Activated CD4-positive, alpha-beta T cell treated with anti-CD3 and anti-CD28 coated beads, Interleukin-2, amount 50 U/mL, for 24 hours (primary cell): ENCODE measurements at places on chromosomes 12 and 14.

DNA sequence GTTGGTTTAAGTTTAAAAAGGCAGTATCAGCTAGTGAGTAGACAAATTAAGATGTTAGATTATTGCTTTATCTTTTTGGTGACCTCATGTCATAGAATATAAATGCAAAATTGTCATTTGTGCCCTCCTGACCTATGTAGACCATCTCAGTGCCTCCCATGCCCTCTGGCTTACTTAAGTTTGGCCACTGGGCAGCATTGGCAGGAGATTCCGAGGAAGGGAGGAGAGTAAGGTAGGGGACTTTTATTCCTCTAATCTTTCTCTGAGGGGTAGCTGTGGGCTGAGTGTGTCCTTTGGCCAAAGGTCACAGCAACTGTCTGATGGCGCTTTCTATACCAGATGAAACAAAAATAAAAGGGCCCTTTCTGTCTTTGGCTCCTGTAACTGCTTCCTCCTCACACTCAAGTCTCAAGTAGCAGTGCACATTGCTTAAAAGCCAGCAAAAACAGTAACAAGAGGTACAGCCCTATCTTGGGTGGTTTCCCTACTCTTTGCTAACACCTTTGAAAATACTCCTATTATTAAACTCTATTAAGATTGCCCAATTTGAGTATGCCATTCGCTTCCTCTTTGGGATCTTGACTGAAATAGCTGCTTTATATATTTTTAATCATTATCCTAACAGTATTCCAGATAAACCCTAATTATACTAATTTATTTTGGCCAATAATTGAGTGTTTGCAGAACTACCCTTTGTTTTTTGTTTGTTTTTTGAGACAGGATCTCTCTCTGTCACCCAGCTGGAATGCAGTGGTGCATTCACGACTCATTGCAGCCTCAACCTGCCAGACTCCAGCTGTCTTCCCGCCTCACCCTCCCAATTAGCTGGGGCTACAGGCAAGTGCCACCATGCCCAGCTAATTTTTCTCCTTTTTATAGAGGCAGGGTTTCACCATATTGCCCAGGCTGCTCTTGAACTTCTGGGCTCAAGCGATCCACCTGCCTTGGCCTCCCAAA, 56.5 kb upstream of the KCNH3 start:
- no peak for DNase-seq

DNA sequence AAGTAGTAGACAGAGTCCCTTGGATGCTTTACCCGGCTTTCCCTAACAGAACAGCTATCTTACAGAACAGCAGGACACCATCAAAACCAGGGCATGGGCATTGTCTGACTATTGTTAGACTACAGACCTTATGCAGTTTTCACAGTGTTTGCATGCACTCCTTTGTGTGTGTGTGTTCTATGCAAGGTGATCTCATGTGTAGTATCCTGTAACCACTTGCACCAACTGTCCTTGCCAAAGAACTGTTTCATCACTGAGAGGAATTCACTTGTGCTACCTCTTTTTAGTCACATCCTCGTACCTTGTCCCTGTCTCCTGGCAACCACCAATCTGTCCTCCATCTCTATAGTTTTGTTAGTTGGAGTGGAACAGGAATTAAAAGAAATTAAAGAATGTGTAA, 183.6 kb upstream of the PZP start:
- DNase-seq = no peak

DNA sequence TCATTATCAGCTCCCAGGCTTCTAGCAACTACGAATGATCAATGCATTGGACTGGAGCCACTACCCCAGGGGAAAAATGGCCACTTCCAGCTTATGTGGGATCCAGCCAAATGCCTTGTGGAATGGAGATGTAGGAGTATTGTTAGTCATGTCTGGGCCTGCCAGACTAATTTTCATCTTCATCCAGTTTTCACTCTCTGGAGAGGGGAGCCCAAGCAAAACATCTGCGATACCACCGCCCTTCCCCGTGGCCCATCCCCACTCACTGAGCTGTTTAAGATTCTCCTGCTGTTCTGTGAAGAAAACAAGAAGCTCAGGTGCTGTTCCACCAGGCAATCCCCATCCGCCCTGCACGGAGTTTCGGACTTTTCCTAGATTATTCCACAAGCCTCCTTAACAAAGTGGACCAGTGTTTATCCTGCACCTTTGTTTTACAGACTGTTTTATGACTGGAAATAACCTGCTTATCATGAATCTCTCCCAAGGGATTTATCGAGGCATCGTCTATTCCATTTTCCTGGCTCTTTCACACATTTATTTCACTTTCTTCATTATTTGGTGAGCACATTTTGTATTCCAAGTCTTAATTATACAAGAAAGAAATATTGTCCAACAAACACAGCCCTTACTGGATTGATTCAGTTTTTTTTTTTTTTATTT, 35.5 kb upstream of the MAX start:
- no peak for DNase-seq

DNA sequence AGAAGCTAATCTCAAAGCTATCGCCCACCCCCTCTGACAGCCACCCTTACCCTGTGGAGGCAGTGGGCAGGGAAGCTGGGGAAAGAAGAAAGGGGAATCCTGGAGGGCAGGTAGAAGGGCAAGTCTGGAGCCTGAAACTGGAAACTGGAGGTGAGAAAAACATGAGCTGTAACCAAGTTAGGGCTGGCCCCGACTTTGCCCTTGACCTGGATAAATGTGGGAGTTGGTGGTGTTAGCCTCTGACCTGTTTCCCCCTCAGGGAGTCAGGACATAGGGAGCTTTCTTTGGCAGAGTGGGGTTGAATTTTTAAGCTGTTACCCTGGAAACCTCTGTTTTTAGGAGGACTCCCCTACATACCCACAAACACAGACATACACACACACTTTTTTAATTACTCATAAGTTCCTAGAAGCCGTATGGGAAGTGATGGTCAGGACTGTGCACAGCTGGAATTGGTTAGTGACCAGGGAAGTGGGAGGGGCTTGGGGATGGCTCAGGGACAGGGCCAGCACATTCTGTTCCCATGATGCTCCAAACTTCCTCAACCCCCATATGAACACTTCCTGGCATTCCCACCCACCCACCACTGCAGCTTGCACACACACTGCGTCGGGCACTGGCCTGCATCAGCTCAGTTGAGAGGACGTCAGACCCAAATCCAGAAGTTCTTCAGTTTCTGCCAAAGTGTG, 5.0 kb upstream of the MMP19 start:
- DNase-seq = no peak

DNA sequence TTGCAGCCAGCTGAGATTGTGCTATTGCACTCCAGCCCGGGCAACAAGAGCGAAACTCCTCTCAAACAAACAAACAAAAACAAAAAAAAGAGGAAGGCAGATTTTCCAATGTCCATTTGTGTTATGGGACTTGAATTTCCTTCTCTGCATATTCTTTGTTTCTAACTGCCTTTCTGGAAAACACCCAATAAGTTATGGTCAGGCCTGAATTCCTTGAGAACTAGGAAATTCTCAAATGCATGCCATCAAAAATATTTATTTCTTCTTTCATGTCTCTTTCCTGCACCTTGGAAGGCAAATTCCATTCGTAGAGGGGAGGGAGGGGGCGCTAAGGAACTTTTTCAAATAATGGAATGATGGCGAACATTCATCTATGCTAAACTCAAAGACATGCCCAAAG, 117.6 kb upstream of the TMCC3 start:
- DNase-seq = no peak

- DNase-seq = no peak
These were observed 844 bp downstream of the DPF3 start for GRCh38 chr14:72892879-72893635.

DNA sequence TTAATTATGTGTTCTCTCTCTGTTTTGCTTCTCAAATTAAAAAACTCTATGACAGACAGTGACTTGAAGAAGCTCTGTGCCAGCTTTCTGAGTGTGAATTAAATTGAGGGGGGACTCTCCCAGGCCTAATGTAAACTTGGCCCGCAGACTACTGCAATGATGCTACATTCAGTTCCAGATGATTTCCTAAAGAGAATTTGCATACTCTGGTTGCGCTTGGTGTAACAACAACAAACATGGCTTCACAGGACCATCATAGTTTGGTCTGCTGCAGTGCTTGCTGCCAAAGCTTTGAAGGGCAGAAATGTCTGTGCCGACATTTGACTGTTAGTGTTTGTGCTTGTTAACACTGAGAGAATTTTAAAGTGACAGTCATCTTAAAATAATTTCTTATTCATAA, 25.0 kb downstream of the CFAP54 start:
- no peak for DNase-seq

DNA sequence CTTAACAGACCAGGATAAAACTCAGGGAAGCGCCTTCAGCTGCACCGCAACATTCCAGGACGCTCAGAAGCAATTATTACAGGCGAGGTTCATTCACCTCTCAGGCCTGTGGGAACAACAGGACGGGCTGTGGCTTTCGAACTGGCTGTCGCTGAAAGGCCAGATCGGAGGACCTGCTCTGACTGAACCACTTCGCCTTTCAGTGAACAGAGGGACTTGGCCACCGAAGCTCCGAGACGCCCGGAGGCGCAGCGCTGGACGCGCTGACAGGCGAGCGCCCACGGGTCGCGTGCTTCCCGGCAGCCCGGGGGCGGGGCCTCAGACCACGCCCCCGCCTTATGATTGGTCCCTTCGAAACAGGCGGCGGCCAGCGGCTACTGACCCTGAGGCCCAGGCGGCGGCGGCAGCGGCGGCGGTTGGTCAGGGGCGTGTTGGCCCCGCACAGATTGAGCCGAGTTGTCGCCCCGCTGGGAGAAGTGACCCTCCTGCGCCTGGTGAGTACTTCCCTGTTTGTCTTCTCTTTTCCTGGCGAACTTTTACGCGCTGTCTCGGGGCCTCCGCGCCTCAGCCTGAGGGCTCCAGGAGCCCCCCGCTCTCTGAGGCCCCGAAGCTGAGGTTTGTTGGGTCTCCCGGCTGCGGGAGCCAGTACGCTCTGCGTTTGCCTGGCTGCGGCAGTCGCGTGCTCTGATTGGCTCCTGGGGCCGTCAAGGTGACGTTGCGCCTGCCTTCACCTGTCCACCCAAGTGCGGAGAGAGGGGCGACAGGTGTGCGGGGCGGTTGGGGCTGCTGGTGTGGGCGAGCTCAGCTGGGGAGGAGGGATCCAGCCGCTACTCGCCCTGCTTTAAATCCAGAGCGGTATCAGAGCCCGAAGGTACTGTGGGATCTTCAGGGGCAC, at the start of gene GAS2L3:
Gene GAS2L3 (plus strand): TSS at position 393 of the 895 bp plus-strand sequence. CDS start 21,221 bp downstream, outside the sequence.
- DNase-seq = peak; percentile 16

GRCh38 chr12:102390068-102390467, 90.3 kb downstream of the IGF1 start:
- no peak for DNase-seq

DNA sequence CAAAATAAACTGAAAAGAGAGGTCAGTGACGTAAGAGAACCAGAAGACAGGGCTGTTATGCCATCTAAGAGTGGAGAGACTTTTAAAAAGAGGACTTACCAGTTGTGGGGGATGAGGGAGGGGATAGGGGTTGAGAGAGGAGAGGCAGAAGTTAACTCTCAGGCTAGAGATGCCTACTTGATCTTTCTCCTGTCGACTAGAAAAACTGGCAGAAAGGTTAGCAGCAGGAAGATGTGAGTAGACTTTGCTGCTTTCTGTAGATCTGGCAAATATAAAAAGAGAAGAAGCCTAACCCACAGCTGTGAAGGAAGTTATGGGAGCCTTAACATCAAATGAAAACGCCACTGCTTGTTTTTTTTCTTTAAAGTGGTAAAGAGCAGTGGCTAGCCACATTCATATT, 10.7 kb downstream of the CREBL2 start:
- no peak for DNase-seq

GRCh38 chr12:63989301-63989845, 144.9 kb downstream of the SRGAP1 start:
- no peak for DNase-seq

- no peak for DNase-seq
These were observed 31.2 kb upstream of the PLEKHG6 start for GRCh38 chr12:6279256-6279628.
